ENCODE measurements at places on chromosomes 4 and X.

- DNase-seq: no peak
Measured at GRCh38 chr4:20288047-20288650, 36.4 kb downstream of the SLIT2 start.

GRCh38 chr4:158769175-158769921 is 522 bp downstream of the FNIP2 start:
- DNase-seq: peak; percentile 27

- DNase-seq: no peak
Measured at GRCh38 chrX:40385682-40386081, 195.1 kb upstream of the ATP6AP2 start.

GRCh38 chrX:27380163-27380845 is 82.8 kb downstream of the PPP4R3C start:
- DNase-seq: no peak

DNA sequence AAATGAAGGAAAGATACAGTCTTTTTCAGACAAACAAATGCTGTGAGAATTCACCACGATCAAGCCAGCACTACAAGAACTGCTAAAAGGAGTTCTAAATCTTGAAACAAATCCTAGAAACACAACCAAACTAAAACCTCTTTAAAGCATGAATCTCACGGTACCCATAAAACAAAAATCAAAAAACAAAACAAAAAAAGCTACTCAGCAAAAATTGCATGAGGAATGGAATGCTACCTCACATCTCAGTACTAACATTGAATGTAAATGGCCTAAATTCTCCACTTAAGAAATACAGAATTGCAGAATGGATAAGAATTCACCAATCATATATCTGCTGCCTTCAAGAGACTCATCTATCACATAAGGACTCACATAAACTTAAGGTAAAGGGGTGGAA is 300.1 kb downstream of the NAF1 start:
- DNase-seq: no peak

GRCh38 chr4:150297861-150298474 is 219.7 kb downstream of the DCLK2 start:
- no peak for DNase-seq

- no peak for DNase-seq
Measured at GRCh38 chrX:22057667-22058066, 25.5 kb downstream of the PHEX start.

DNA sequence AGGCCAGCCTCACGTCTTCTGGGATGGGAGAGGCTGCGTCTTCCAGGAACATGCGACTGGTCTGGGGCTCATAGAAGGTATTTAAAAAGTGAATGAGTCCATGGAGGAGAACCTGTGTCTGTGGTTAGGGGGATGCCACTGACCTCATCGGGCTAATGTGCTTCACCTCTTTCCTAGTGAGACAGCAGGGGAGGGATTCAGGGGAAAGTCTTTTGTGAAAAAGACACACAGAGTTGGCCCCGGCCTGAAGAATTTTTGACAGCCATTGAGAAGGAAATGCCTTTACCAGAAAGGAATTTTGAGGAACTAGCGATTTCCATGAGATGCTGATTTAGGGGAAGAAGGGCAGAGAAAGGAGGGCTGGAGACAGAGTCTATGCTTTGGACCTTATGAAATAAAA is 11.0 kb upstream of the C4orf50 start:
- DNase-seq: no peak

DNA sequence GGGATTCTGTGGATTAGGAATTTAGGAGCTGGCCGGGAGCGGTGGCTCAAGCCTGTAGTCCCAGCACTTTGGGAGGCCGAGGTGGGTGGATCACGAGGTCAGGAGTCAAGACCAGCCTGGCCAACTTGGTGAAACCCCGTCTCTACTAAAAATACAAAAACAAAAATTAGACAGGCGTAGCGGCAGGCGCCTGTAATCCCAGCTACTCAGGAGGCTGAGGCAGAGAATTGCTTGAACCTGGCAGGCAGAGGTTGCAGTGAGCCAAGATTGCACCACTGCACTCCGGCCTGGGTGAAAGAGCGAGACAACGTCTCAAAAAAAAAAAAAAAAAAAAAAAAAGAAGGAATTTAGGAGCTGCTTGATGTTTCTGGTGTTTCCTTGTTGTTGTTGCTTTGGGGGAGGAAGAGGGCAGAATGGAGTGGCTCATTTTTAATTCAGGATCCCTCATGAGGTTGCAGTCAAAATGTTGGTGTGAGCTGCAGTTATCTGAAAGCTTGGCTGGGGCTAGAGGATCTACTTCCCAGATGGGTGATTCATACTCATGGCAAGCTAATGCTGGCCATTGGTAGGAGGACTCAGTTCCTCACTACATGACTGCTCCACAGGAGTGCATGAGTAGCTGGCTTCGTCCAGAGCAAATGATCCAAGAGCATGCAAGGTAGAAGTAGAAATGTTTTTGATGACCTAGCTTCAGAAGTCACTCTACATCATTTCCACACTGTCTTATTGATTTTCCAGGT is 26.5 kb upstream of the JADE1 start:
- no peak for DNase-seq

GRCh38 chr4:139808808-139809756 is 143.5 kb downstream of the MGST2 start:
- DNase-seq: no peak

DNA sequence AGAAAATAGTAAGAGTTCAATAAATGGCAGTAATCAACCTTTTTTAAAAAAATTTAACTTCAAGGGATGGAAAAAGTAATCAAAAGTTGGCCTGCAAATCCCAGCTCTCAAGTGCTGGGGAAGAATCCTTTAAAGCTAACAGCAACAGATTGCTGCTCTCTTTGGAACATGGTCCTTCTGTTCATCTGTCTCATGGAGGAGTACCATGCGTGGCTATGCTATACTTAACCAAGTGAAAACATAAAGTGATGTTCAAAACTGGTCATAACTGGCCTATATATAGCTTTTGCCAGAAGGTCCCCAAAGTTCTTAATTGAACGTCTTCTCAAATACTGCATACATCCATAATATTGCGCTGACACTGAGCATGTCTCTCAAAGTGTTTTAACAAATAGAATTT is 154.4 kb downstream of the GABRB1 start:
- DNase-seq: no peak

DNA sequence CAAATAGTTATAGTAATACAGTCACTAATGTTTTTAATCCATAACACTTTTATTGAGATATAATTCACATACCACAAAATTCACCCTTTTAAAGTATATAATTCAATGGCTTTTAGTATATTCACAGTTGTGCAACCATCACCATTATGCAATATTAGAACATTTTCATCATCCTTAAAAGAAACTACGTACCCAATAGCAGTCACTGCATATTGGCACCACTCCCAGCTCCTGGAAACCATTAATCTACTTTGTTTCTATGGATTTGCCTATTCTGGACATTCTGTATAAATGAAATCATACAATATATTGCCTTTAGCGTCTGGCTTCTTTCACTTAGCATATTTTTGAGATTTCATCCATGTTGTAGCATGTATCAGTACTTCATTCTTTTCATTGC is 99.3 kb downstream of the AMMECR1 start:
- no peak for DNase-seq

DNA sequence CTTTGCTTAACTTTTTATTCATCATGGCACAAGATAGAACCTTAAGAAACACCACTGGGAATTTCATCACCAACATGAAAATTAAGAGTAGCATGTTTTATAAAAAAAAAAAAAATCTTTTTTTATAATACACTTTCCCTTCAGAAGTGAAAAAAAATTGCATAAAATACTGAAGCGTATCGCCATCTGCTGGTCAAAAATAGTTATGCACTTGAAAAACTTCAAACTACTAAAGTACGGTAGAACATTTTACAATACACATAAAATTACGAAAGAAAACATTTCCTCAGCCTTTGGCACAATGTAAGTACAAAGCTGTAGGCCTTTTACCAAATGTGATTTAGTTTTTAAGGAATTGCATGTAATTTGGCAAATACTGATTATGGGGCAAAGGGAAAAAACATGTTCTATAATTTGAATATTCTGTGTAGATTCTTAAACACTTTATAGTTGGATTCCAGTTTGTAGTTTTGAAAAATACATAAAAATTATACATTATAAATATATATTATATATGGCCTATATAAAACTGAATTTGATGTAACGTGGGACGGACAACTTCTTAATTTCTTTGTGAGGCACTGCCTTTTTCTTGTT is 26.5 kb downstream of the HCCS start:
- DNase-seq: no peak

DNA sequence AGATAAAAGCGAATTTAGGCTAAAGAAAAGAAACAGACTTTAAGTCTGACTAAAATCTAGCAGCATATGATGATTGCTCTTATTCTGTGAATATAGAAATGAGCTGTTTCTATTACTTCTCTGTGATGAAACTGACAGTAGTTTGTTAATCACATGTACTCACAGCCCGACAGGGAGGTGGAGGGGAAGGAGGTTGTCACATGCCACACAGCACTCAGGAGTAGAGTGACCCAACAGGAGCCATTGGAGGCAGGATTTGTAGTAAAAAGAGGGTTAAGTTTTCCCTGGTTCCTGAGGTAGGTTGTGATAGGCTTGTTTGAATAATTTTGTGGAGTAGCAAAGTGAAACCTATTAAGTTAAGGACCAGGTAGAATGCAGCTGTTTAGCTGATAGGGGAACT is 495.9 kb downstream of the CENPC start:
- no peak for DNase-seq

DNA sequence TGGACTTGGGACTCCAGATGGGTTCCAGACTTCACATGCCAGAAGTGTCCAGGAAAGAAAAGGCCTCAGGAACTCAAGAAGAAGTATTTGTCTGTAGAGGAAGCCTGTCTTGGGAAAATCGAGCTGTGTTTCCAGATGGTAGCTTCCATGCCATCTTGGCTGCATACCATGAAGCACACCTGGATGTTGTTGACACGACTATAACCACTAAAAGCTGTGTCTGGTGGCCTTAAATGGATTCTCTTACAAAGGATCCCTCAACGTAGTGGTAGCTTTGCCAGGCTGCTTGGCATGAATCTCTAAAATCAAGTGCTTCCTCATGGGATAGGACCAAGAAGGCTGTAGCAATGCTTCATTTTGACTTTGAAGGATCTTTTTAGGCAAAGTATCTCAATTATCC is 313.4 kb upstream of the BOD1L1 start:
- DNase-seq: no peak

- no peak for DNase-seq
Measured at GRCh38 chr4:137994853-137995252, 247.3 kb downstream of the SLC7A11 start.

- no peak for DNase-seq
Measured at GRCh38 chrX:102708900-102709299, 3.3 kb upstream of the GPRASP2 start.

GRCh38 chr4:124937993-124938392 is 225.5 kb upstream of the ANKRD50 start:
- DNase-seq: no peak

DNA sequence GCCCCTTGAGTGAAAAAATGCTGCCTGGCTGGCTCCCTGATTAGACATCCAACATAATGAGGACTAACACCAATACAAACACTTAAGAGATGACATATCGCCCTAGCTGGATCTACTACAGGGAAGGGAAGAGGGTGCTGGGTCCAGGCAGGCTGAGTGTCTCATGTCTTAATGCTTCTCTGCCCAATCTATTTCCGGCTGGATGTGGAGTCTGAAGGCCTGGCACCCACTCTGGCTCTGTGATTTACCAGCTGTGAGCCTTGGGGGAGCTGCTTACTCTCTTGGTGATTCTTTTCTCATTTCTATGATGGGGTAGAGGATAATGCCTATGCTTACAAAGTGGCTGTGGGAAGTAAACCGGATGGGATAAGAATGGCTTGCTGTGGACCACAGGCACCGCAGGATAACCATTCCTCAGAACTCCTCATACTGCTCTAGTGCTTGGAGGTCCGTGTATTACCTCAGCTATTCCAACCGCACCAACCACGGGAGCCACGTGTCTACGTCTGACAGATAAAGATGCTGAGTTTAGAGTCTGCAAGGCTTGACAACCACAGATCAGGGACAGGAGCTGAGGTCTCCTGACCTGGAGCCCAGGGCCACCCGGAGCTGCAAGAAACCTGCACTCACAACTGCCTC is 161.7 kb downstream of the AFAP1 start:
- DNase-seq: no peak

GRCh38 chr4:168587411-168588125 is 90.7 kb downstream of the PALLD start:
- no peak for DNase-seq

DNA sequence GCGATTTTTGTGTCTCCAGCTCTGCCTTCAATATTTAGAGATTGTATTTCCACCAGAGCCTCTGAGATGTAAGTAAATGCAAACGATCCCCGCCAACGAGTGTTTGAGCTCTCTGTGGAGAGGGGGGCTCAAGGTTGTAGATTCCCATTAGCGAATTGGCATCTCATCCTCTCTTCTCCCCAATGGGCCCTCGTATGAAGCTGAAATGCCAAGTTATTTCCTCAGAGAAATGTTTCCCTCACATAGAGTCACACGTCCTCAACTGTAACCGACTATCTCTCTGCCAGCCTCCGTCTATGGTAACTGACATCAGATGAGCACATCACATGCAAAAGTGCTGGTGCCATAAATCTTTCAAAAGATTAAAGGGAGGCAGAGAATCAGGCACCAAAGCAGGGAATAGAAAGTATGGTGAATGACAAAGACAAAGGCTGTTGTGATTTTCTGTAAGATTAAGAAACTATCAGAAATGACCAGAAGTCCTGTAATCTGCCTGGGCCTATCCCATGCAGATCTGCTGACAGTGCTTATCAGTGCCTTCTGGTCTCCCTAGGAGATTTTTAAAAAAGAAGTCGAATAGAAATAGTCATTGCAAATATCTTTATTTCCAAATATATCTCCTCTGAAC is 157.1 kb downstream of the PDGFRA start:
- DNase-seq: no peak

- no peak for DNase-seq
Measured at GRCh38 chr4:144663834-144664475, 18.0 kb downstream of the HHIP start.

- no peak for DNase-seq
Measured at GRCh38 chr4:5863461-5864113, 29.3 kb downstream of the CRMP1 start.

DNA sequence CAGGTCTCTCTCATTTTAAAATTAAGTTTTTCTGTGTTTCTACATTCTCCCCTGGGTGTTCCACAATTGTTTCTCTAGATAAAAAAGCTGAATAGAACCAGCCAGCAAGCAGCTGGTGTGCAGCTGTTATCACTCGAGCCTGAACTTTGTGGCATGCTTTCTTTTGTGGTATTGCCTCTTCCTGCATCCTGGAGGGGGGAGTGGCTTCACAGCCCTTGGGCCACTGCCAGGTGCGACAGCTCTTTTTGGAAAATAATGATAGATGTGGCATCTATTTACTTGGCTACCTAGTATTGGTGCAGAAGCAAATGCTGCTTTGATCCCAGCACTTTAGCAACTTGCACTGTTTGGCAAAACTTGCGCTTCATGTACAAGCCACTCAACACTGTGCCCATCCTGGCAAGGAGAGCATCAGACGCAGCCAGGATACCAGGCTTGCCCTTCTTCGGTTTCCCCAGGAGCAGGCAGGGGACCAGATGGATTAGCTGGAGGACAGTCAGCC is 69.4 kb downstream of the HMGB2 start:
- DNase-seq: no peak

- DNase-seq: no peak
Measured at GRCh38 chr4:146182443-146182842, 6.9 kb downstream of the LSM6 start.
